ENCODE measurements at places on chromosomes 5 and 9.

- no peak for DNase-seq
Observed at GRCh38 chr5:88322785-88323184, 54.1 kb upstream of the TMEM161B start.

GRCh38 chr5:172141949-172142319 is 46.1 kb downstream of the STK10 start:
- DNase-seq: no peak

GRCh38 chr5:50767588-50767987 is 101.2 kb downstream of the PARP8 start:
- DNase-seq: no peak

DNA sequence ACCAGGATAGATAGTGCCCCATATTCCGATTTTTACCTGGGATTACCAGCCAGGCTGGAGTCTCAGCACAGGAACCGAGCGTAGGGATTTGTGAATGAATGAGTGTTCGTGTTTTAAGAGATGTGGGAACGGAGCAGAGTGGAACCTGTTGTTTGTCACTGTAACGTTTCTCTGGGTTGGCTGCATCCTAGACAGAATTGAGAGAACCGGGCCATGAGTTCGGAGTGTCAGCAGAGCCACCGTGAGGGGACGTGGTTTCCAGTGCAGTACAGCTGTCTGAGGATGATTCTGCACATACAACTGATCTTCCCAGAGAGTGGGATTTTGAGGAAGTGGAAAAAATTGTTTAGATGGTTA is 1.2 kb downstream of the PDE8B start:
- no peak for DNase-seq

- DNase-seq: no peak
Observed at GRCh38 chr9:79798450-79798849, 226.7 kb downstream of the TLE4 start.

GRCh38 chr9:87160148-87161102 is 213.1 kb upstream of the GAS1 start:
- DNase-seq: no peak

DNA sequence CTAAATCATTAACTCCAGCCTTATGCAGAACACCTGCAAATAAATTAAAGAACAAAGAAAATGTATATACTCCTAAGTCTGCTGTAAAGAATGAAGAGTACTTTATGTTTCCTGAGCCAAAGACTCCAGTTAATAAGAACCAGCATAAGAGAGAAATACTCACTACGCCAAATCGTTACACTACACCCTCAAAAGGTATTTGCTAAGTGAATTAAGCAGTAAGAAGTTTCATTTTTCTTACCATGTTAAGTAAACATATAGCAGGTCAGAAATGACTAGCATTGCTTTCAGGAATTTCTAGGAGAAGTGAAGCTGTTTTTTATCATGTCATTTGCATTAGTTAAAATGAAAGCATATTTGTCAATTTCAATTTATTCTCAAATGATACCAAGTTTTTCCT is 92.7 kb downstream of the MELK start:
- no peak for DNase-seq

GRCh38 chr5:73485715-73486114 is 12.5 kb upstream of the BTF3 start:
- no peak for DNase-seq

GRCh38 chr5:171470420-171470819 is 51.0 kb downstream of the FGF18 start:
- no peak for DNase-seq

DNA sequence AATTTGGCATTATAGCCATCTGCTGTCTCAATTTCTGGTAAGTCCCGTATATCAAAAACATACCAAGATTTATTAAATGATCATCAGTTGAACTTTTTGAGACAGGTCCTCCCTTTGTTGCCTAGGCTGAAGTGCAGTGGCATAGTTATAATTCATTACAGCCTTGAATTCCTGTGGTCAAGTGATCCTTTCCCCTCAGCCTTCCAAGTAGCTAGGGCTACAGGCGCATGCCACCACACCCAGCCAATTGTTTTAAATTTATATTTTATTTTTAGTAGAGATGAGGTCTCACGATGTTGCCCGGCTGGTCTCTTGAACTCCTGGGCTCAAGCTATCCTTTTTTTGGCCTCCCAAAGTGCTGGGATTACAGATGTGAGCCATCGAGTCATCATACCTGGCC is 418.9 kb downstream of the ARHGEF28 start:
- no peak for DNase-seq

GRCh38 chr9:99726758-99727157 is 94.9 kb upstream of the NR4A3 start:
- no peak for DNase-seq

- no peak for DNase-seq
Observed at GRCh38 chr5:167835146-167835545, 456.3 kb upstream of the WWC1 start.

- no peak for DNase-seq
Observed at GRCh38 chr5:131581702-131582101, 53.3 kb downstream of the RAPGEF6 start.

- DNase-seq: no peak
Observed at GRCh38 chr9:75844321-75844720, 46.2 kb upstream of the PCSK5 start.

All from effector memory CD8-positive, alpha-beta T cell (primary cell).